ENCODE measurements at places on chromosomes 7 and 10.

GRCh38 chr7:107528461-107528860, 35.3 kb downstream of the COG5 start:
- no peak for DNase-seq

DNA sequence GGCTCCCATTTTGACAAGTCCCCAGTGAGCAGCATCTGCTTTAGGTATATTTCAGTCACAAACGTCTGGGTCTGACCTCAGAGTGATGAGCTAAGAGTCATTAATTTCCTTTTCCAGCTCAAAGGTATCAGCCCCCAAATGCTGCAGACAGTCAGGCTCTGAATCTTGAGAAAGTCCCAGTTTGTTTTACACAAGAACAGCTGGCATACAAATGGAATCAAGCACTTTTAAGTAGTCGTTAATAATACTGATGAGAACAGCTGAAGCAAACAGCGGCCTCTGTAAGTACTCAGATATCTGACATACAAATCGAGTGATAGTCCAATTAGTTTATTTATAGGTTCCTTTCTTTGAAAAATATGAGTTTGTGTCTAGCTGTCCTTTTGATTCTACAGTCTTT, 49.4 kb upstream of the MSRB2 start:
- DNase-seq = no peak

DNA sequence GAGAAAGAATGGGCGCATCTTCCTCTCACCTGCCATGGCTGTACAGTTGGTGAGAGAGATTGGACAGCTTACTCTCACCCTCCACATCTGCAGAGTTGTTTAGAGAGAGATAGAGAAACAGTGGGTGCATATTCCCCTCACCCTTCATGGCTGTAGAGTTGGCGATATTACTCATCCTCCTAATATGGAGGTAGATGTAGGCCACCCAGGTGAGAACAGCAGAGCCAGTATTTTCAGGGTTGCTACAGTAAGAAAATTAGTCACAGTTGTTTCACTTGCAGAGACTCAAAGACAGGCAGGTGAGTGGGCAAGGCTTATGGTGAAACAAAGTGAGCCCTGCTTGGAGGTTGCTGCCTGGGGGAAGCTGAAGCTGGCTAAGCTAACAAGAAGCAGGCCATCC, 65.0 kb upstream of the PFKP start:
- no peak for DNase-seq

- DNase-seq = no peak
Measured at GRCh38 chr10:6231146-6231545, 28.4 kb downstream of the PFKFB3 start.

DNA sequence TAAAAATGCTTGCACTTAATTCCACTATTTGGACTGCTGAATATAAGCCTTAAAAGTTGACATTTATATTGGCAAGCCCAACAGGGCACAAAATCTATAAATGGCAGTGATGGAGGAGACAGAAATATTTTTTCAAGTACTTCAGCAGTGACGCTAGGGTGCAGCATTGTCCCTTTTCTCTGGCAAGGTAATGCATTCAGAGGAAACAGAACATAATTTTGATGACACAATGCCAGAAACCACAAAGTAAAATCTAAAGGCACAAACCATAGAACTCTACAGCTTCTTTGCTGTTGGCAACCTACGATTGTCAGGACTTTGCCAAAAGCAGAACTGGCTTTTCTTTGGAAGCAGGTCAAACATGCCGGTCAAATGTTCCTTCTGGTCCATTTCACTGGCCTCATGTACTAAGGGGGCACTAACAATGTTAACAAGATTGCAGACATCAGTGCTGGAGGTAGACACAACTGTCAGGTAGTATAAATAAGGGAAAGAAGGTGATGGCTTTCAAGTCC, 30.9 kb upstream of the FAM133B start:
- DNase-seq = no peak

DNA sequence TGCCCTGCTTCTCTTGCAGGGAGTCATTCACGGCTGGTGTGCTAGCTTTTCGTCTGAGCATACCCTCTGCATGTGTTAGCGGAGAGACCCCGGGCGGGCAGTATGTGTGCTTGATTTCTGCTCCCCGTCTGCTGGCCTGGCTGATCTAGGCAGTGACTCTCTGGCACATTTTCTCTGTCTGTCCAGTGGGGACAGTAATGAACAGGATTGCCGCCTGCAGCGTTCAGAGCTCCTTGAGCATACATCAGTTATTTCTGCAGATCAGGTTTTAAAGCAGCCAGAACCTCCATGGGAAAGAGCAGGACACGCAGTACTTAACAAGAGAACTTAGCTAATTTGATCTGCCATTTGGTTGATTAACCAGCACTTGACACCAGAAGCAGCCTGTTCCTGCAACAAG, 242.5 kb downstream of the CELF2 start:
- DNase-seq = no peak

GRCh38 chr10:52391927-52392602, 78.0 kb downstream of the DKK1 start:
- no peak for DNase-seq

DNA sequence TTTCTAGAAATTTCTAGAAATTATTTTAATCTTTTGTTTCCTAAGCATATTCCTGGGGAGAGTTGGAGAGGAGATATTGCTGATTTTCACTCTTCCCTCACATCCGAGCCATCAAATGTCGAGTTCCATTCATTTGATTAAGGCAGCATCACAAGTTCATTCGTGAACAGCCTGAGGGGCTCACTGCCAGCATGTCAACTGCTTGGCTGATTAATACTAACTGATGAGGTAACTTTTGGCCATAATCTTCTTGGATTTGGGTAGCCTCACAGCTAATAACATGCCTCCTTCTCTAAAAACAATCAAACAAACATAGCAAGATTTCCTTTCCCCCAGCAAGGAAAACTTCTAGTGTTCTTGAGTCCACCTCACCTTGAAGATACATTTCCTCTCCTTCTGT, 87.1 kb upstream of the AFAP1L2 start:
- no peak for DNase-seq

DNA sequence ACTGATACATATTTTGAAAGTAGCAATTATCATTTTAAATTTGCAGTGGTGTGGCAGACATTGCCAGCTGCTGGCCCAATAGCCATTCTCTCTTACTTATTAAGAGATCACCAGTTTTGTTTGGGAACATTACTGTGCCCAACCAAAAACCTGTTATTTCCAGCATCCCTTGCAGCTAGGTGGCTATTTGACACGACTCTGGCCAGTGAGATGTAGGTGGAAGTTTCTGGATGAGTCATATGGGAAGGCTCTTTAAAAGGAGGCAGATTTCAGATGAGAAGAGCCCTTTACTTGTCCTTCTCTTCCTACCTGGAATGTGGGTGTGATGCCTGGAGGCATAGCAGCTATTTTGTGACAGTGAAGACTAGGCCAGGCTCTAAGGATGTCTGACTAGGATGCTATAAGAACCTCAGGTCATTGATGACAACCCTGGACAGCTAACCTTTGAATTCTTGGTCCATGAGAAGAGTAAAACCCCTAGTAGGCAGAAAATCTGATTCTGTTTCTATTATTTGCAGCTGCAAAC, 77.9 kb downstream of the CARD11 start:
- DNase-seq = no peak

- DNase-seq = no peak
Measured at GRCh38 chr10:49737474-49738201, 24.5 kb downstream of the OGDHL start.

DNA sequence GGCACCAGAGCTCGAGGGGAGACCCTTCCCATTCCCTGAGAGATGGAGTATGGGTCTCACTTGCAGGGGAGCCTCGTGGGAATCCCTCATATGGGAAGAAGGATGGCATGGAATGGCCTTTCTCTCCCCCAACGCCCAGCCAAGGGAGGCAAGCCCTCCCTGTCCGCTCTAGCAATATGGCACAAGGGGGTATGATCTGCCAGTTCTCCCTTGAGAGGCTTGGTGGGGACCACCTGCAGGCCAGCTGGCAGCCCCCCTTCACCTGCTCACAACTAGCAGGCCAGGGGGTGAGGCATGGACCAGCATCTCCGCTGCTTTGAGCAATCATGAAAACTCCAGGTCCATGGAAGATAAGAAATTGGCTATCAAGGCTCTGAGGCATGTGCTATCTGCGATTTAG, 70.8 kb downstream of the PARP12 start:
- DNase-seq = no peak

DNA sequence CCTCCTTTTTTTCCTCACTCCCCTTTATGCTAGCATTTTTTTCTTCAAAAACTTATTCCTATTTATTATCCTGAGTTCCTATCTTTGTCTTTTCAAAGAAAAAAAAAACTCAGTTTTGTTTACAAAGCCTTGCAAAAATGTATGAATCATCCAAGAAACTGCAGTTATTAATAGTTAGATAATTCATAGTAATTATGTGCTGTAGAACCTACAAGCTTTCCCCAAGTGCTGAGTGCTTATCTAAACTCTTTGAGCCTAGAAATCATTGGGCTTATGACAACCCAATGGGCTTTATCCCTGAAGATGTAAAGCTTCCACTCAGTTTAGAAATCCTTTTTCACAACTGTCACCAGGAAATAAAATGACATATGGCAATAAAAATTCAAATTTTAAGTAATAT, 145.9 kb upstream of the WNT16 start:
- DNase-seq = no peak

DNA sequence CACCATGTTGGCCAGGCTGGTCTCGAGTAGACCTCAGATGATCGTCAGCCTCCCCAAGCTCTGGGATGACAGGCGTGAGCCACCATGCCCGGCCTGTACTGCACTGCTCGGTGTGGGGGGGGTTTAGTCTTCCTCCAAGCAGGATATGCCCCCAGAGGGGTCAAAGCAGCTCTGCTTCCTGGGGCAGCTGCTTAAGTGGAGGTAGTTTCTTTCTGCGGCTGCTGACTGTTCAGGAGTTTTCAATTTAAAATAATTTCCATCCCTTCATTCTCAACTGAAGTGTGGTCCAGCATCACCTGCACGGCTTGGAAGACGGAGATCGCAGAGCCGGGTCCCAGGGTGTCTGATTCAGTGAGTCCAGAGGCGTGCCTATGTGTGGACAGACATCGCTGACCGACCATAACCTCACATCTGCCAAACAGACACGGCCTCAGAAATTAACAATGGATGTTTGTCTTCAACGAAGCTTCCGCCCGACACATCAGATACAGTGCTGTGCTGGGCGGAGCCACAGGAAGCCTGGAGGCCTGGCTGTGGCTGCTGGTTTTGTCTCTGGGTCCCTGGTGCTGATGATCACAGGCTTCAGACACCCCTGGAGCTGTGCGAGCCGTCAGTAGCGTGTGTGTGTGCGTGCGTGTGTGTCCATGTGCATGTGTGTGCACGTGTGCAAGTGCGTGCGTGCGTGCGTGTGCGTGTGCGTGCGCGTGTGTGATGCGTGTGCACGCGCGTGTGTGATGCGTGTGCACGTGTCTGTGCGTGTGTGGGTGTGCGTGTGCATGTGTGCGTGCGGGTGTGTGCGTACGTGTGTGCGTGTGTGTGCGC, 226.5 kb upstream of the PITRM1 start:
- DNase-seq = no peak

- DNase-seq = no peak
Measured at GRCh38 chr7:109868215-109868860, 1222.6 kb upstream of the LRRN3 start.

GRCh38 chr10:87952612-87953011, 89.2 kb downstream of the PTEN start:
- DNase-seq = no peak

DNA sequence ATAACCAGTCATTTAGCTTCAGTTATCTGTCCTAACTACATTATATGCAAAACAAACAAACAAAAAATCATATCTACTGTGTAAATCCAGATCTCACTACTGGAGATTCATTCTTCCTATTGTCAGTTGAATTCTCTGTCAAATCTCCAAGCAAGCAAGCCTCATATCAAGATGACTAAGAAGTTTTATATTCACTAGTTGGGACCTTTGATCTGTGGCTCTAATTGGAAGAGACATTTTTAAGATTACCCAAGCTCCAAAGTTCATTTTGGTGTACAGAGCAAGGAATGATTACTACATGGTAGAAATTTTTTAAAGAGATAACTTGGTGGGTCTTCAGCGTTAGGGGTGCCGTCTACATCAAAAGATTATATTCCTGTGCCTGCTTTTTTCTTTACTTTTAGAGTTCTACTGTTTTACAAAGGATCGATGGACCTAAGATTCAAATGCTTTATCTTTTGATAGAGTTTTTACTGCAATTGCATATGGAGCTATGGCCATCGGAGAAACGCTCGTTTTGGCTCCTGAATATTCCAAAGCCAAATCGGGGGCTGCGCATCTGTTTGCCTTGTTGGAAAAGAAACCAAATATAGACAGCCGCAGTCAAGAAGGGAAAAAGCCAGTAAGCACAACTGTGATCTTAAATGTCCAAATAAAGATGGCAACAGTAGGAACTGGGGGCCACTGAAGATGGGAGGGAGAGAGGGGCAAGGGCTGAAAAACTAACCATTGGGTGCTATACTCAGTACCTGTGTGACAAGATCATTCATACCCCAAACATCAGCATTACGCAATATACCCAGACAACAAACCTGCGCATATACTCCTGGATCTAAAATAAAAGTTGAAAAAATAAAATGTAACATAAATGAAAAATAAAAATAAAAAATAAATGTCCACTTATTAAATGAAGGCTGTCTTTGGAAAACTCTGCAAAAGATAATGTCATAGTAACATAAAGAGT, 47.9 kb downstream of the SP8 start:
- DNase-seq = no peak

DNA sequence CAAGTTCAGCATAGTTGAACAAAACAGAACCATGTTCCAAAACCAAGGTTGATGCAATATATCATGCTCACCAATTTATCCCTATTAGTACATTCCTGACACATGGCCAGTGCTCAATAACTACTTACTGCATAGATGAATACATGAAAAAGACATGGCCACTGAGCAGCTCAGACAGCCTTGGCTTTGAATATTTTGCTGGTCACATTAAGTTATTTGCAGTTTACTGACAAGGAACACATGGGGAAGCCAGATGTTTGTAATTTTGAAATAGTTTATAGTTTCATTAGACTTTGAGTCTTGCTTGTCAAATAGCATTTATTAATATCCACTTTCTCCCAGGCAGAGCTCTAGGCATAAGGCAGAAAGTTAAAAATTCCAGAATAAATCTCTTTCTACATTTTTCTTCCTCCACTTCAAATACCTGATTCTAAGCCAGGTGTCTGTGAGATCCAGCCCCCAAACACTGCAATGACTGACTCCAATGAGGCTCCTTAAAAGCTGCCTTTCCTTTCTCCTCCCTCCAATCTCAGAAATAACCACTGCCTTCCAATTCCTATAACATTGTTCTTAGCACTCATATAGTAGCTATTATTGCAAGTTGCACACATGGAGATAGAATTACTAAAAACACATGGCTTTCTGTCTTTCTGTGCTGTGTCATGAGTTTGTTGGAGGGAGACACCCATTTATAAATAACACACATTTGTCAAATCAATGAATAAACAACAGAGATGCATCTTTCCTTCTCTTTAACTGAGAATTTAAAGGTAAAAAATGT, 91.3 kb downstream of the PCGF5 start:
- DNase-seq = no peak

GRCh38 chr7:28686418-28686800, 271.7 kb downstream of the TRIL start:
- DNase-seq = no peak
